ENCODE measurements at places on chromosomes 12 and 14. TPM values are rescaled to one million over a fixed set of nuclear protein-coding genes. Genes with fewer than 3 reads are reported as not detected.

GRCh38 chr14:78967111-78967809, 797.1 kb downstream of the NRXN3 start:
- no peak for DNase-seq
- H3K4me3 ChIP-seq = no peak overlapping the region
- H3K27me3 ChIP-seq = peaks cover 2% of the 10 kb centered on the region
- H3K36me3 ChIP-seq = no peaks in the 10 kb centered on the region
- H3K27ac ChIP-seq = no peak overlapping the region

- H3K4me1 ChIP-seq = peaks cover 70% of the 10 kb centered on the region
- H3K27ac ChIP-seq = peak overlapping the region; percentile 35
- H3K4me3 ChIP-seq = peak overlapping the region; percentile 19
- H3K36me3 ChIP-seq = peaks cover 3% of the 10 kb centered on the region
Observed at GRCh38 chr14:64707661-64708060, 3.4 kb downstream of the PLEKHG3 start.

GRCh38 chr12:122062832-122063693, 15.5 kb upstream of the MLXIP start:
- peak overlapping the region; percentile 24 for H3K27ac ChIP-seq
- H3K36me3 ChIP-seq = peaks cover 3% of the 10 kb centered on the region
- H3K27me3 ChIP-seq = peaks cover 3% of the 10 kb centered on the region
- H3K4me1 ChIP-seq = peaks cover 20% of the 10 kb centered on the region
- no peak overlapping the region for H3K4me3 ChIP-seq

- H3K4me1 ChIP-seq = no peaks in the 10 kb centered on the region
- DNase-seq = no peak
- no peak overlapping the region for H3K27ac ChIP-seq
- H3K27me3 ChIP-seq = no peaks in the 10 kb centered on the region
- H3K4me3 ChIP-seq = no peak overlapping the region
- H3K36me3 ChIP-seq = no peaks in the 10 kb centered on the region
Observed at GRCh38 chr12:119115296-119115905, 63.3 kb upstream of the HSPB8 start.

GRCh38 chr14:60206837-60207533, 41.8 kb upstream of the DHRS7 start:
- no peak overlapping the region for H3K4me3 ChIP-seq
- H3K27ac ChIP-seq = no peak overlapping the region
- no peaks in the 10 kb centered on the region for H3K27me3 ChIP-seq
- no peak for DNase-seq
- H3K4me1 ChIP-seq = peaks cover 9% of the 10 kb centered on the region

Gene SYCP3
- total RNA-seq = 0.44 TPM

DNA sequence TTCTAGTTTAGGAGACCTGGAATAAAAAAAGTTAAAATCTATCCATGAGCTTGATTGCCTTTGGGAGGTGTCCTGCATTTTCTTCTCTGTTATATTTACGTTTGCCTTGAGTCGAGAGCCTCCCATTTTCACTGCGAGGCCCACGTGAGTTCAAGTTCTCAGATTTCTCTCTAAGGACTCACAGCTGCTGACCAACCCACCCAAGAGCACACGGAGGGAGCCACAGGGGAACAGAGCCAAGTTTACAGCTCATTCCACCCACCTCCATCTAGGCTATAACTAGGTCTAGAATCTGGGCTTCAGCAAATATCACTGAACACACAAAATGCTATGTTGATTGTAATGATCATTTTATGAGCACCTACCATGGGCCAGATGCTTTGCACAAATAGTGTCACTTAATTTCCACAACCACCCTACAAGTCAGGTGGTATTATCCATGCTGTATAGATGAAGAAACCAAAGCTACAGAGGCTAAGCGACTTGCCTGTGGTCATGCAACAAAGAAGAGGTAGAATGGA, 16.7 kb downstream of the ALDH1L2 start:
- DNase-seq = no peak
- H3K36me3 ChIP-seq = no peaks in the 10 kb centered on the region
- peaks cover 11% of the 10 kb centered on the region for H3K27me3 ChIP-seq
- H3K4me3 ChIP-seq = no peak overlapping the region

- H3K27ac ChIP-seq = no peak overlapping the region
- no peak for DNase-seq
- no peaks in the 10 kb centered on the region for H3K36me3 ChIP-seq
Observed at GRCh38 chr14:56952766-56953473, 142.6 kb upstream of the OTX2 start.

DNA sequence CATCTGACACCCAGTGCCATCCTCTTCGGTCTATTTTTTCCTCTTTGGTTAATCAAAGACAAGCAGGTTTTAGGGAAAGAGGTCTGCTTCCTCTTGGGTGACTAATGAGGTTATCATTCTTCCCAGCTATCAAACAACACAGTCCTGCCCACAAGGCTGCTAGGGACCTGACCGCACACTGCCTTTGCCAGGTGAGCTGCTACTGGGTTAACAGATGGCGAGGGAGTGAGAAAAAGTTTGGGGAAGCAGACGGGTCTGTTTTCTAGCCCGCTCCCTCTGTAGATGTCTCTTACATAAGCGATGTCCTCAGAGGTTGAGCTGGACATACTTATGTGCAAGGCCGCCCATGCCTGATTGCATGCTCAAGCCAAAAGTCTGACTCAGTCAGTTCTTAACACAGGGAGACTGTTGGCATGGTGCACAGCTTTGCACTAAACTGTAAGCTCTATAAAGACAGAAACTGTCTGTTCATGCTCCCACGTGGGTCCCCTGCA, 94.1 kb downstream of the SLC15A4 start:
- H3K36me3 ChIP-seq = no peaks in the 10 kb centered on the region
- H3K27ac ChIP-seq = no peak overlapping the region
- H3K4me3 ChIP-seq = no peak overlapping the region
- DNase-seq = no peak
- peaks cover 2% of the 10 kb centered on the region for H3K27me3 ChIP-seq

Gene AMDHD1
- 0.21 TPM for total RNA-seq

Gene OR4E2
- total RNA-seq = not detected

DNA sequence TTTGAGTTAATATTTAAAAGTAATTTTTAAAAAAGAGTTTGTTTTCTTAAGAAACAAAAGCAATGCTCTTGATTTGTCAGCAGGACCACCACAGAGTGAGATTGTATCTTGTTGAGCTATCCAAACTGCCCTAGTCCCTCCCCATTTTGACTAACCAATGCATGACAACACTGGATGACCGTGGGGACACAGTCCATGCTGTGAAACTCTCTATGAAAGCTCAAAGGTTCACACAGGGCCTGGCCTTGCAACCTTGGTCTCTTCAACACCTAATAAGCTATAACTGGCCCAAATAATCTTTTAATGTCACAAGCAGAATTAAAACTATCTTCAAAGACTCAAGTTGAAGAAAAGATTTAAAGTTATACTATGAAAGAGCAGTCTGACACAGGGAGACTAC, 13.5 kb downstream of the ETFRF1 start:
- H3K4me3 ChIP-seq = no peak overlapping the region
- H3K27ac ChIP-seq = peak overlapping the region; percentile 29
- no peak for DNase-seq
- H3K4me1 ChIP-seq = no peaks in the 10 kb centered on the region
- H3K27me3 ChIP-seq = no peaks in the 10 kb centered on the region
- H3K36me3 ChIP-seq = peaks cover 18% of the 10 kb centered on the region

Gene TAS2R9
- total RNA-seq = not detected

Gene ERP27
- 2.3 TPM for total RNA-seq

DNA sequence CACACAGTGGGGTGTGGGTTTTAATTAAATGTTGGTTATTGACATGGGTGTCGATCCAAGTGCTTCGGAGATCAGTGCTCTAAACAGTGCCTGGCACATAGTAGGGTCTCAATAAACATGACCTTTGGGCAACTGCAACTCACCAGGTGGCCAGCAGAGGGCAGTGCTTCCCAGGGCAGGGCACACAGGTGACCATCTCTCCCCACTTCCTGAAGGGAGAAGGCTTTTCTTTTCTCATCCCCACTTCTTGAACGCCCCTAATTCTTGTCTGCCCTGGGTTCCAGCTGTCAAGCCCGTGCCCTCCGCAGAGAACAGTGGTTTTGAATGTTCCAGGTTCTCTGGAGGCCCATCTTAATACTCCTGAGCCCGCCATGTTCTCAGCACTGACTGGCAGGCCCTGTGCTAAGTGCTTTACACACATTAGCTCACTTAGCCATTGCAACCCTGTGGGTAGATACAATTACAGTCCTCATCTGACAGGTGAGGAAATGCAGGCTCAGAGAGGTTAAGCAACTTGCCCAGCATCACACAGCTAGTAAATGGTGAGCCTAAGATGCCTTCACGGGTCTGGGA, 16.3 kb downstream of the RAPGEF3 start:
- DNase-seq = peak; percentile 61
- peaks cover 17% of the 10 kb centered on the region for H3K27me3 ChIP-seq
- H3K4me3 ChIP-seq = no peak overlapping the region
- no peaks in the 10 kb centered on the region for H3K36me3 ChIP-seq

Gene ARHGDIB
- total RNA-seq = 511 TPM

GRCh38 chr12:84924981-84925380, 12.4 kb upstream of the SLC6A15 start:
- DNase-seq = no peak
- H3K36me3 ChIP-seq = no peaks in the 10 kb centered on the region
- H3K27me3 ChIP-seq = peaks cover 2% of the 10 kb centered on the region
- no peaks in the 10 kb centered on the region for H3K4me1 ChIP-seq

Gene CARMIL3
- total RNA-seq = 3.4 TPM

- DNase-seq = no peak
- no peaks in the 10 kb centered on the region for H3K27me3 ChIP-seq
- peak overlapping the region; percentile 96 for H3K27ac ChIP-seq
- H3K36me3 ChIP-seq = peaks cover 5% of the 10 kb centered on the region
Observed at GRCh38 chr14:73757876-73758391, 43.8 kb upstream of the PNMA1 start.

- peaks cover 4% of the 10 kb centered on the region for H3K36me3 ChIP-seq
- no peaks in the 10 kb centered on the region for H3K4me1 ChIP-seq
- no peak overlapping the region for H3K27ac ChIP-seq
- H3K27me3 ChIP-seq = no peaks in the 10 kb centered on the region
- H3K4me3 ChIP-seq = no peak overlapping the region
- DNase-seq = no peak
Observed at GRCh38 chr14:103593577-103593976, 30.8 kb downstream of the COA8 start.

Gene SLC25A47
- total RNA-seq = not detected

DNA sequence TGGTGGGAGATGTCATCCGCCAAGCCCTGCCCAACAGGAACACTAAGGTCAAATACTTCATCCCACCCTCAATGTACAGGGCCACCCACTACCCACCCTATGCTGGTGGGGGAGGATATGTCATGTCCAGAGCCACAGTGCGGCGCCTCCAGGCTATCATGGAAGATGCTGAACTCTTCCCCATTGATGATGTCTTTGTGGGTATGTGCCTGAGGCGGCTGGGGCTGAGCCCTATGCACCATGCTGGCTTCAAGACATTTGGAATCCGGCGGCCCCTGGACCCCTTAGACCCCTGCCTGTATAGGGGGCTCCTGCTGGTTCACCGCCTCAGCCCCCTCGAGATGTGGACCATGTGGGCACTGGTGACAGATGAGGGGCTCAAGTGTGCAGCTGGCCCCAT, 3.5 kb downstream of the B3GNT4 start:
- no peaks in the 10 kb centered on the region for H3K4me1 ChIP-seq
- H3K36me3 ChIP-seq = peaks cover 20% of the 10 kb centered on the region
- DNase-seq = no peak
- no peak overlapping the region for H3K4me3 ChIP-seq
- H3K27ac ChIP-seq = no peak overlapping the region
- H3K27me3 ChIP-seq = peaks cover 18% of the 10 kb centered on the region

- H3K36me3 ChIP-seq = no peaks in the 10 kb centered on the region
- H3K27ac ChIP-seq = no peak overlapping the region
- no peak for DNase-seq
- H3K4me3 ChIP-seq = no peak overlapping the region
Observed at GRCh38 chr12:21551841-21552465, 25.9 kb downstream of the SPX start.

GRCh38 chr14:87888136-87888999, 104.6 kb downstream of the GALC start:
- H3K36me3 ChIP-seq = no peaks in the 10 kb centered on the region
- H3K4me1 ChIP-seq = no peaks in the 10 kb centered on the region
- DNase-seq = no peak
- H3K27me3 ChIP-seq = no peaks in the 10 kb centered on the region
- H3K27ac ChIP-seq = no peak overlapping the region

- H3K4me1 ChIP-seq = no peaks in the 10 kb centered on the region
- no peak overlapping the region for H3K4me3 ChIP-seq
- no peaks in the 10 kb centered on the region for H3K27me3 ChIP-seq
Observed at GRCh38 chr14:79510659-79511058, 700.6 kb downstream of the DIO2 start.

Gene FERMT2
- 2.1 TPM for total RNA-seq

Gene SLC16A7
- 40.0 TPM for total RNA-seq

Gene RPS6KA5
- 16.7 TPM for total RNA-seq

GRCh38 chr12:132389026-132389425, 59.6 kb upstream of the GALNT9 start:
- H3K27me3 ChIP-seq = peaks cover 3% of the 10 kb centered on the region
- no peak overlapping the region for H3K27ac ChIP-seq
- no peaks in the 10 kb centered on the region for H3K4me1 ChIP-seq
- no peak overlapping the region for H3K4me3 ChIP-seq
- DNase-seq = no peak

DNA sequence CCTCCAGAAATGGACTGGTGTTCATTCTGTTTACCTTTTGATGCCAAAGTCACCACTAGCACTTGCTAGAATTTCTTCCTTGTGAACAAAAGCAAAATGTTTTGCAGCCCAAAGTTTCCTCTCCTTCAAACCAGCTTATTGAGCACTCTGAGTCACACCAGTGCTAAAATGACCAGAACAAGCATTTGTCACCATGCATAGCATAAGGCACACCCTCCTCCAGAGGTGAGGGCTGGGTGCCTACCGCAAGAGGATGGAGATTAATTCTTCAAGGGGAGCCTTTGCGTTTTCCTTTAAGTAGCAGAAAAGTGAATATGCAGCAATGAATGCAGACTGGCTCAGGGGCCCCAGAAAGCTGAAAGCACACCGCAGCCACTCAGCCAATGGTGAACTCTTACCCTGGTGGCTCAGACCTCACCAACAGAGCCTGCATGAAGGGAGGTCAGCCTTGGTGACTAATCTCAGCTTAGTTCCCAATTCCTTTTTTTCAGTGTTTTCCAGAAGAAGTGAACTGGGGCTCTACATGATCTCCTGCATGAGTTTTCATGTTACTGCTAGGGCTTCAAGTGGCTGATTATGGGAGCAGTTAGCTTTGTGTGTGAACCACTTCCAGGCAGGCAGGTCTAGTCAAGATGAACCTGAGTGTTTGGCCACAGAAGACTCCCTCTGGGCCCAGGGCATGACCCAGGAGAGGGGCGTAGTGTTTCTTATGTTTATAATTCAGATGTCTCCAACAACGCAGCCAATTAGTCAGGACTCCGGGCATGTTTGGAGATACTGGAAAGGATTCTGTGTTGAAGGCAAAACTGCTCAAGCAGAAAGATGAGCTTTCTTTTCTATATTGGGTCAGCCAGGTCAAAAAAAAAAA, 96.3 kb downstream of the PAX9 start:
- no peak overlapping the region for H3K27ac ChIP-seq
- H3K27me3 ChIP-seq = no peaks in the 10 kb centered on the region
- H3K4me1 ChIP-seq = no peaks in the 10 kb centered on the region
- DNase-seq = no peak

All from activated T-helper 1 cell treated with anti-CD3 and anti-CD28 coated beads, Interleukin-12 subunit alpha, Interleukin-12 subunit beta, Interleukin-2, Interleukin-4 antibody, amounts not matched to agents 30 ng/mL and 10 ng/mL and 1 ng/mL, durations not matched to agents 14 hours and 24 hours and 36 hours (primary cell).